ENCODE measurements at places on chromosomes 16 and 17. TPM values are rescaled to one million over a fixed set of nuclear protein-coding genes. Genes with fewer than 3 reads are reported as not detected.
A peak's percentile ranks its signal among the peaks of the same experiment; 100 is the strongest.

Gene HSD17B2
- total RNA-seq: not detected

Gene NPIPB6
- 0.73 TPM for total RNA-seq

Gene TOX3
- total RNA-seq: not detected

Gene KRT31
- not detected for total RNA-seq

GRCh38 chr17:72516772-72517399 lies 396.1 kb downstream of the SOX9 start:
- no peak for DNase-seq

- DNase-seq: no peak
These were observed 1.5 kb downstream of the SLC35G3 start for GRCh38 chr17:35192708-35193107.

- no peak for DNase-seq
These were observed 24.5 kb downstream of the SOCS1 start for GRCh38 chr16:11231367-11231970.

GRCh38 chr17:42248351-42249179 lies 27.6 kb downstream of the STAT5B start:
- DNase-seq: peak; percentile 74

- DNase-seq: peak; percentile 33
These were observed 3.3 kb downstream of the ABCC3 start for GRCh38 chr17:50637829-50638605.

DNA sequence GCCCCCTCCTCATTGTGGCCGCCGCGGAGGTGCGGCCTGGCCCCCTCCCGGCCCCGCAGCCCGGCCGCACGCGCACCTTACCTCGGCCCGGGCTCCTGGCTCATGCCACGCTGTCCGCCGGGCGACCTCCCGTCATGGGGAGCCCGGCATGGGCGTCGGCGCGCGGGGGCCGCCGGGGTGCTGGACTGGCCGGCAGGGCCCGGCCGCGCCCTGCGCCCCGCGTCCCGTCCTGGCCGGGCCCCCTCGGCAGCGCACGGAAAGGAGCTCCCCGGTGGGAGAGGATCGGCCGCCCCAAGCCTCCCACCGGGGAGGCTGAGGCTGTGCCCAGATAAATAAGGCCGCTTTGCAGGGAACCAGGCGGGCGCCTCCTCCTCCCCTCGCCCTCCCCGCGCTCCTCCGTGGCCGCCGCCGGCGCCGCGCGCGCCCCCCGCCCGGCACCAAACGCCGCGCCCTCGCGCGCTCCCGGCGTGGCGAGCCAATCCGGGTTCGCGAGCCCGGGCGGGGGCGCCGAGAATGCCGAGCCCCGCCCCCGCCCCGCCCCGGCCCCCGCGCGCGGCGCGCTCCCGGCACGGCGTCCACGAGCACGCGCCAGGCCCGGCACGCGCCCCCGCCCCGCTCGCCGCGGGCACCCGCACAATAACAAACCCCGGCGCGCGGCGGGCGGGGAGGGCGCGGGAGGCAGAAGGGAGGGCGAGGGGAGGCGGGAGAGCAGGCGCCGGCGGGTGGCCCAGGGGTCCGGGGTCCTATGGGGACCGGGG lies at the start of gene FBXL16:
FBXL16 (minus strand) TSS at position 371 of the 758 bp plus-strand sequence. CDS start 8,396 bp downstream, outside the sequence.
- no peak for DNase-seq

DNA sequence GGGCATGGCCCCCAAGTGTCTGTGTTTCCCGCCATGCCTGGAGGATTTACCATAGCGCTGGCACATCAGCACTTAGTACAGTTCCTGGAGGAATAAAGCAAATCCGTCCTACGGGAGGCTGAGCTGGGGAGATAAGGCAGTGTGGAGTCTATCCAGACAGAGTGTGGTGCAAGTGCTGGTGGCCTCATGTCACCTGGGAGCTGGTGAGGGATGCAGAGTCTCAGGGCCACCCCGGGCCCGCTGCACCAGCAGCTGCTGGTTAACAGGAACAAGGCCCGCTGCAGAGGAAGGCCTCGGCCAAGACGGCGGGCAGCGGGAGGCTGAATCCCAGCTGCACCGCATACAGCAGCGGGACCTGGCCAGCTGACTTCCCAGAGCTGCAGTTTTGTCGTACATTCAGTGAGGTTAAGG lies 57.3 kb upstream of the CDC42EP4 start:
- peak; percentile 73 for DNase-seq

DNA sequence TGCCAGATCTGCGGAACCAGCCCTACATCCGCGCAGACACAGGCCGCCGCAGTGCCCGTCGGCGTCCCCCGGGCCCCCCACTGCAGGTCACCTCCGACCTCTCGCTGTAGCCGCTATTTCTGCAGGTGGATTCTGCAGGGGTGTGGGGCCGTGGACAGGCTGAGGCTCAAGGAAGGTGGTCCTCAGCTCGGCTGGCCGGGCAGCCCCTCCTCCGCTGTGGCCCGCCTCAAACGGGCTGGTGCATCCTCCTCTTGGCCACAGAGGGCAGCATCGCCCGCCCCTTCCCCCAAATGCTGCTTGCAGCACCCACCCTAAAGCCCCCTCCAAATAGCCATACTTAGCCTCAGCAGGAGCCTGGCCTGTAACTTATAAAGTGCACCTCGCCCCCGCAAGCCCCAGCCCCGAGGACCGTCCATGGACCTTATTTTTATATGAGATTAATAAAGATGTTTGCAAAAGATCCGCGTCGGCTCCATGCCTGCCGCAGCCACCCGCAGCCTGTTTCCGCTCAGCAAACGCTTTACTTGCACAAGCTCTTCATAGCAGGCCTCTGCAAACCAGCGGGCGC lies 14.9 kb downstream of the SPATA32 start:
- no peak for DNase-seq

DNA sequence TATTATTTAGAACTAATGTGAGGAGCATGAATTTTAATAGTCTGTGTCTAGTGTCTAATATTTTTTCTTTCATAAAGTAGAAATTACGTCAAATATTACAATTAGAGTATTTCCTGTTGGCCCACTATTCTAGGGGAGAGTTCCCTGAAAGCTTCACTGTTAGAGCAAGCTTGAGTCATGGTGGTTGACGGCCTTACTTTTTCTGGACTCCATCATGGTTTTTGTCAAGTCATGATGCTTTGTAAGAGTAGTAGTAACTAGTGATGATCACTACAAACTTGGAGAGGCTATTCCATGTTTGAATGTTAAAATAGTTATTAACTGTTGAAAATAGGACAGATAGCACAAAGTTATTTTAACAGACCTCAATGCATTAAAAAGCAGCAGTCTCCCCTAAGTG lies 1.7 kb downstream of the PSMD11 start:
- no peak for DNase-seq

GRCh38 chr16:89037261-89038152 lies 56.1 kb upstream of the ACSF3 start:
- DNase-seq: peak; percentile 50

DNA sequence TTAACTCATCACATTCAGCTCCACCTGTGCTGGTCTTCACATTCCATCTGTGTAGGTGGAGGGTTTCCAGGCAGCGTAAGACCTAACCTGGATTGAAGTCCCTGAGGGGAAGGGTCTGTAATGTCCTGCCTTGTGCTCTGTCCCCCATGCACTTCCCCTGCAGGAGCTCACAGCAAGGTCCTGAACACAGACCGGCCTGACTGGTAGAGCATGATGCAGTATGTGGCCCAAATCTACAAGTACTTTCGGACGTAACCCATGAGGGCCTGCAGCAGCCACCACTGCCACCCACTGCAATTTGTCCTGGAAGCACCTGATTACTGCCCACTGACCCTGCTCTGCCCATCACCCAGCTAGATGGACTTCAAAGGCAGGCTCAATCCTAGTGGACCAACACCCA lies 36.6 kb upstream of the ADORA2B start:
- no peak for DNase-seq

- DNase-seq: no peak
These were observed 377.5 kb upstream of the DYNLRB2 start for GRCh38 chr16:80163339-80163738.

GRCh38 chr17:50816771-50817751 lies 18.3 kb upstream of the WFIKKN2 start:
- DNase-seq: no peak

- DNase-seq: no peak
These were observed 116.2 kb downstream of the C16orf78 start for GRCh38 chr16:49489686-49490320.

DNA sequence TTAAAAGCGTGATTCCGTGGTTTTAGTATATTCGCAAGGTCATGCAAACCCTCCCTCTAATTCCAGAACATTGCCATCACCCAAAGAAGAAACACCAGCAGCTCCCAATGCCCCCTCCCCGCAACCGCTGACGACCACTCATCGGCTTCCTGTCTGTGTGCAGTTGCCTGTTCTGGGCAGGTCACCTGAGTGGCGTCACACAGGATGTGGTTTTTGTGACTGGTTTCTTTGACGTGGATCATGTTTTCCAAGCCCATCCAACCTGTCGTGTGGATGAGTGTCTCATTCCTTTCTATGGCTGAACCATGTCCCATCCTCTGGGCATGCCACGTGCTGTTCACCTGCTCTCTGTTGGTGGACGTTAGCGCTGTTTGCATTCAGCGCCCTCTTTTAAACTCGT lies 8.2 kb upstream of the ATP2C2 start:
- no peak for DNase-seq

DNA sequence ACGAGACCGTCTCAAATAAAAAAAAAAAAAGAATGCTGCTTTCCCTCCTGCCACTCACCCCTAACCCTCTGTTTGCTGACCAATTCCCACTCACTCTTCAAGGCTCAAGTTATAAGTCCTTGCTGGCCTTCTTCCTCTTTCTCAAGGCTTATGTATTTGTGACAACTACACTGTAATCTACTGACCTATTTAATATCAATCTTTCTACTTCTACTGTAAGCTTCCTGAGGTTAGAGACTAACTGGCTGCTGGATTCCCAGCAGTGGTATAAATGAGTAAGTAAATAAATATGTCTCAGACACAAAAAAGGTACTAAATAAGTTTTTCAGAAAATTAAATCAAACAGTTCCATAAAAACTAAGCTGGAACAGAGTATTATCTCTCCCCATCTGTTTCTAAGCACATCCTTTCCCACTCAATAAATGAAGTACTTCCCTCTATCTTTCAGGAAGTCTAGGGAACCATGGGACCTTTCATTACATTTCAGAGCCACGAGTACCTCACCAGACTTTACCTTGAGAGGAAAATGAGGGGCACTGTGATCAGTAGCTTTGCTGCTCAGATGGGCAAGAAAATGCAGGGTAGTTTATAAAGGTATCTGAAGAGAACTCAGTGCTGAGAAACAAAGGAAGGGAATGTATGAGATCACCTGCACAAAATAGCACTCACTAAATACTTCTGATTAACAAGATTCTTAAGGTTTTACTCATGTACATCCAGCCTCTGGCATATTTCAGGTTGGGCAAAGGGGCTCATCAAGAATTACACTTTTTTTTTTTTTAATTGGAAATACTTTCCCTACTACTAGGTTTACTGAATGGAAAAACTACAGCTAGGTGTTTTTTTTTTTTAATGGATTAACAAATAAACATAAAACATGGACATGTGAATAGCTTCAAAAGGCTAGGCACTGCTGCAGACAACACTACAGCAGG lies 10.8 kb downstream of the SSH2 start:
- no peak for DNase-seq

DNA sequence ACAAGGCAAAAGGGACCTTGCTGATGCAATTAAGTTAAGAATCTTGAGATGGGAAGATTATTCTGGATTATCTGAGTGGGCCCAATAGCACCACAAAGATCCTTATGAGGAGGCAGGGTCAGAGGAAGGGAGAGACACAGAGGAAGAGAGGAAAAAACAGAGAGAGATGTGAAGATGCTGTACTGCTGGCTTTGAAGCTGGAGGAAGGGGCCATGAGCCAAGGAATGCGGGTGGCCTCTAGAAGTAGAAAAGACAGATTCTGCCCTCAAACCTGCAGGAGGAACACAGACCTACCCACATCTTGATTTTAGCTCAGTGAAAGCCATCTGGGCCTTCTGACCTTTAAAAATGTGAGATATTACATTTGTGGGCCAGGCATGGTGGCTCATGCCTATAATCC lies 8.1 kb upstream of the CPSF4L start:
- DNase-seq: no peak

GRCh38 chr16:52657924-52658323 lies 111.0 kb upstream of the TOX3 start:
- DNase-seq: no peak

DNA sequence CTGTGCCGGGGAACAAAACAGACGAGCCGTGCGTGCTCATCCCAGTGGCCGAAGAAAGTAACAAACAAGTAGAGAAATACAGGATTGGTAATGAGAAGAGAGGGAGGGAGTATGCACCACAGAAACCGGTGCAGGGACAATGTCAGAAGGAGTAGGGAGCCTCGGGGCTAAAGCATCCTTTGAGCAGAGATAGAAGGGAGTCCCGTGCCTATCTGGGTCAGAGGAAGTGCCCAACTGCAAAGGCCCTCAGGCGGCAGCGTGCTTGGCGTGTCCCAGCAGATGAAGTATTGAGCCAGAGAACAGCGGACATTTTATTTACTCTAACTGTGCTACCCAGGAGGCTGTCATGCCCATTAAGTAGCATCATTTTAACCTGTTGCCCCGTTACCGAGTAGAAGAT lies 114.9 kb upstream of the CACNG5 start:
- no peak for DNase-seq

GRCh38 chr16:29708917-29709600 lies 30.1 kb downstream of the QPRT start:
- no peak for DNase-seq

DNA sequence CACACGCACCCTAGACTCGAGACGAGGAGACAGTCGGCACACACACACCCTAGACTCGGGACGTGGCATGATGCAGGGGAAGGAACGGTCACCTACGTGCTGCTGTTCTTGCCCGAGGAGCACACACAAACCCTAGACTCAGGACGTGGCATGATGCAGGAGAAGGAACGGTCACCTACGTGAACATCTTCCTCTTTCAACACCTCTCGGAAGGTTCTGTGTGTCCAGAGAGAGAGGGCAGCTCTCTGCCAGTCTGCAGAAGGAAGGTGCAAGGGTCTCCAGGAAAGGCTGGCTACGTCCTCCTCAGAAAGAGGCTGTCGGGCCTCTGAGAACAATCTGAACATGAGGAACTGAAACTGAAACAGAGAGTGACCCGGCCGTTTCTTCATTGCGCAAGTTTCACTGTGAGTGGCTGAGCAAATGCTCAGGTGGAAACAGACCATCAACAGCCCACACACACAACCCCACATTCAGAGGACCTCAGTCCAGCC lies 43.4 kb downstream of the ZNF276 start:
- no peak for DNase-seq

GRCh38 chr16:29306201-29306600 lies 100.3 kb downstream of the NPIPB11 start:
- peak; percentile 52 for DNase-seq

All from Right ventricle myocardium inferior (tissue), 1 donor.